ENCODE measurements at places on chromosomes 3 and 15. TPM values are rescaled to one million over a fixed set of nuclear protein-coding genes. Genes with fewer than 3 reads are reported as not detected.
A peak's percentile ranks its signal among the peaks of the same experiment; 100 is the strongest.

The CFAP100 gene
- total RNA-seq, result not detected

The IL16 gene
- 32.3 TPM for total RNA-seq

The KNG1 gene
- total RNA-seq, result not detected

The PYGO1 gene
- not detected for total RNA-seq

The MESP1 gene
- 2.3 TPM for total RNA-seq

The TM4SF18 gene
- not detected for total RNA-seq

The CX3CR1 gene
- 5.8 TPM for total RNA-seq

The WDR93 gene
- not detected for total RNA-seq

The SLC9C1 gene
- not detected for total RNA-seq

The SHISA5 gene
- 88.4 TPM for total RNA-seq

The GOLGA8G gene
- not detected for total RNA-seq

The CPOX gene
- 35.7 TPM for total RNA-seq

The PCSK6 gene
- total RNA-seq, result 0.95 TPM

The GRIP2 gene
- total RNA-seq, result not detected

The P2RY1 gene
- total RNA-seq, result 1.2 TPM

The SNX22 gene
- total RNA-seq, result not detected

DNA sequence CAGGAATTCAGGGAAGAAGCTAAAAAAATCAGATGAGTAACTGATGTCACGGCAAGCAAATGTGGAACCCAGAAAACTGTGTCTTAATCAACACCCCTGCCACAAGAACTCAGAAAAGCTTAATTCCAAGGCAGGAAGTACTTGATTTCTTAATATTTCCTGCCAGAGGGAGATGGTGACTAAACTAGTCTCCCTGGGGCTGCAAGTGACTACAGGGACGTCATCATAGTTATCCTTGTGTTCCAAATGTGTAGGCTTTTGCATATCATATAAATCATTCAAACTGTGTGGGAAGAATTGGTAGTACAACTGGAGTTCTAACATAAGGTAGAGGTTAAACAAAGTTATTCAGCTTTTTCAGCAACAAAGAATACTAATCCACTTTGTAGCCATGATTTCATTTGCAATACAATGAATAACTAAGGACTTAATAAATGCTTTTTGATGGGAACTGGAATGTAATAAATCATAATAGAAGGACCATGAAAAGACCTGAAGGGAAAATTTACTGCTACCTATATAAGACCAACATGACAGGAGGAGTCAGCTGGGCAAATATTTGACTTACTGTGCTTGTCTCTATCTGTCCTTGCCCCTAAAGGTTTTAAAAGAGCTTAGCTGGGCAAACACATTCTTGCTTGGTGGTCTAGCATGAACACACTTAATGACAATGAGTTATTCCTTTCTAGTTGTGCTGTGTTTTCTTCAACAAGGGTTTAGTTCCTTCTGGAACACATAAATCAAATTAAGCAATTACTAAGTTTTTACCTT, 76.0 kb upstream of the NECTIN3 start:
- no peak for DNase-seq

GRCh38 chr15:51971375-51972133, at the start of gene LEO1:
TSS of gene LEO1 (minus strand) at chr15:51971778. CDS start at chr15:51971745, 33 bp downstream.
- peak; percentile 92 for DNase-seq

- DNase-seq, result no peak
Measured at GRCh38 chr3:138846262-138846791, 11.6 kb upstream of the PIK3CB start.

- peak; percentile 79 for DNase-seq
Measured at GRCh38 chr3:114383875-114384557, 90.2 kb downstream of the TIGIT start.

GRCh38 chr15:92116330-92116729, 262.8 kb downstream of the SLCO3A1 start:
- DNase-seq, result no peak

DNA sequence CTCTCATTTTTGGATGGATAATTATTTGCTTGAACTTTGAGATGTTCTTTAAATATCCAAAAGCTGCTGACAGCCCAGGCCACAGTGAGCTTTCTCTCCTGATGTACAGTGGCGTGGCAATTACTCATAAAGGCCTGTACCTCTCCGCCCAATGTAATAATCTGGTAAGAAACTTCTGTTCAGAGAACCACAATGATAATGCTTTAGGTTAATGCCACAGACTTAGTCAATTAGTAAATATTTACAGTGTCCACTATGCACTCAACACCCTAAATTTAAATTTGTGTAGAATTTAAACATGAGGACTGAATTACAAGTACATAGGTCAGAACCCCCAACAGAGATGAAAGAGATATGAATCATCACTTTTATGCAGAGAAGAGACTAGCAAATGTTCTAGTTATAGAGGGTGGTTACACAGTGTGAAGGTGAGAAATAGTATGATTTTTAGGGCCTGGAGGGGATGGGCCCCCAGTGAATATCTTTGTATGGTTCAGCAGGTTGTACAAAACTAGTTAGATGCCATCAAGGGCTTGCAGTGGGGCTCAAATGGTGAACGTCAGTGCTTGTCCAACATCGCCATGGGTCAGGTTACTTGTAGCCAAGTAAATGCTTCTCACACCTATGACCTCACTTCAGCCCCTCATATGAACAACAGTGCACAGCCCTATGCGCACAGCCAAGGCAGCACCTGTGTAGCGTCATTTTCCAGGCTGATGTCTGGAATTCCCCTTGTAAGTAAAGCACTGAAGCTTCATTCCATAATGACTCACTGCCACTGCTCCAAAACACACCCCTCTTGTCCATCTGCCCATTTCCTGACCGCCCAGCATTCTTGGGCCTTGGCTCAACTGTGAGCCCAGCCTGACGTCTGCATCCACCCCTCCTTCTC, 13.3 kb downstream of the ABHD2 start:
- no peak for DNase-seq

GRCh38 chr3:37032961-37033360, 39.6 kb downstream of the MLH1 start:
- DNase-seq, result no peak

GRCh38 chr3:195865752-195866151, 42.6 kb downstream of the TNK2 start:
- no peak for DNase-seq

GRCh38 chr15:69082554-69082953, 68.1 kb downstream of the NOX5 start:
- no peak for DNase-seq

DNA sequence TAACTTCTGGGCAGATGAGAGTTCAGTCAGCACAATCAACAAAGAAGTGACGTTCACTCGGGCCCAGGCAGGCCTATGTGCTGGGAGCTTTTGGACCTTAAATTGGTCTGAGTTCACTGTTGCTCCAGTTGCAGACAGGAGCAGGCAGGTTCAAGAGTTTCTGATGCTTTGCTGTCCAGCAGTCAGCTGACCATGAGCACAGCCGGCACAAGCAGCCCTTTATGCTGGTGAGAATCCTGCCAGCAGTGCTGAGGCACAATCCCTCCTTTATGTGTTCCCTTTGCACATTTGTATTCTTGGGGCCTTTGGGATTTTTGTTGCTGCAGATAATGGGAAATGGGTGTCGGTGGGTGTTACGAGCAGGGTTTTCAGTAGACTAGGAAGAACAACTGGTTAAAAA, 81.2 kb upstream of the GOLGA8J start:
- no peak for DNase-seq

DNA sequence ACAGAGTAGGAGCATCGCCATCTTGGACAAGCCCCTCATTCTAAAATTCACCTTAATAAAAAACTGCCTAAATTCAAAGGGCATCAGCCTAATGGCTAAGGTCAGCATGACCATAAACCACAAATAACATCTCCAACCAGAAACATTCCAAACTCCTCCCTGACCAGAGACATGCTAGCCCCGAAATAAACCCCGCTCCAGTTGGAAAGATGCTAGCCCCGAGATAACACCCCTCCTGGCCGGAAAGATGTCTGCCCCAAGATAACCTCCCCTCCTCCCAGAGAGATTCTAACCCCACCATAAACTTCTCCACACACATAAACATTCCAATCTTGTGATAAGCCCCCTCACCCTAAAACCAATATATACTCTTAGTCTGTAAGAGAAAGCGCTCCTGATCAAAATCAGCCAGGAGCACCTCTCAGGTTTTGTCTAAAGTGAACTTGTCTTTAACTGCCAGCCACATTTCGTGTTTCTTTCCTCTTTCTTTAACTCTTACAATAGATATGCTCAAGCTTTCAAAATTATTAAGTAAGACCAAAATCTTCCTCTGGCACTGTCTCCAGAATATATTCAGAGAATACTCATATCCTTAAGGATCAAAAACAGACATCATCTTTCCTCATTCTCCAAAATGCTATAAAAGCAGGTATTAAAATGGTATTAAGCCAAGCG, 104.1 kb downstream of the GSK3B start:
- DNase-seq, result no peak

- no peak for DNase-seq
Measured at GRCh38 chr3:175355801-175356335, 496.7 kb downstream of the NAALADL2 start.

DNA sequence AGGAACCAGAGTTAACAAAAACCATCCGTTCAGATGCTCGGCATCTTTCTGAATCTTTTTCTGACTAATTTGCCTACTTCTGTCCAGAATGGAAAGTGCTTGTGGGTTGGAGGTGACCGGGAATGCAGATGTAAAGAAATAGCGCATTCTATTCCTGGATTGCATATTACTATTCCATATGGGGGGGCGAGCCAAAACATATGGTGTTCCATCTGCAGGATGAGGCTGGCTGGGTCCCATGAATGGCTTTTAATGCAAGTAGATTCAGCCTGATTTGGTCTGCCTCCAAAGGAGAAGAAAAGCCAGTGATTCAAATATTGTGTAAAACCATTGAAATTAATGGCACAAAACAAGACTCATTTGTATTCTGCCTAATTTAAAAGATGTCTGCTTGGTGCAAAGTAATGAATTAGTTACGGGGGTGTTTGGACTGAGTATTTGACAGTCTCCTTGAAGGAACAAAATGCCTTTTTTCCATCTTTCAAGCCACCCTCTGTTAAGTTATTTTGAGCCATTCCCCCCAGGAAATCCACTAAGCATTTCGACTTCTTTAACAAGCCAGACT, 99.0 kb downstream of the ST8SIA2 start:
- no peak for DNase-seq

GRCh38 chr3:192171213-192171612, 556.1 kb downstream of the FGF12 start:
- no peak for DNase-seq

DNA sequence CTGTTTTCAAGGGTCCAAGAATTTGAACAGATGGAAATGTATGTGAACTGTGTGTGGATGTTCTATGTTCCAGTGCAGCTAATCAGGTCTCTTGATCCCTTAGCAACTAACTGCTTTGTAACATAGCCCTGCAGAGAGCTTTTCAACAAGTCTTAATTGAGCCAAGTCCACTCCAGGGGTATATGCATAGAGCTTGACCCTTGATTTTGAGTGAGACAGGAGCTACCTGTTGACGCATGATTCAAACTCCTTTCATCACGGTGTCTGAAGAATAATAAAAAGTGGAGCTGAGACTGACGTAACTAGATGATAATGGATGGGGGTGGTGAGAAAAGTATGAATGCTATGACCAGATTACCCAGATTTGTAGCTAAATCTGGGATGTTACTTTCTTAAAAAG, 93.3 kb upstream of the CCDC54 start:
- DNase-seq, result no peak

- DNase-seq, result no peak
Measured at GRCh38 chr15:53829471-53829870, 70.0 kb upstream of the WDR72 start.
